ENCODE measurements at places on chromosomes 2 and 18.

DNA sequence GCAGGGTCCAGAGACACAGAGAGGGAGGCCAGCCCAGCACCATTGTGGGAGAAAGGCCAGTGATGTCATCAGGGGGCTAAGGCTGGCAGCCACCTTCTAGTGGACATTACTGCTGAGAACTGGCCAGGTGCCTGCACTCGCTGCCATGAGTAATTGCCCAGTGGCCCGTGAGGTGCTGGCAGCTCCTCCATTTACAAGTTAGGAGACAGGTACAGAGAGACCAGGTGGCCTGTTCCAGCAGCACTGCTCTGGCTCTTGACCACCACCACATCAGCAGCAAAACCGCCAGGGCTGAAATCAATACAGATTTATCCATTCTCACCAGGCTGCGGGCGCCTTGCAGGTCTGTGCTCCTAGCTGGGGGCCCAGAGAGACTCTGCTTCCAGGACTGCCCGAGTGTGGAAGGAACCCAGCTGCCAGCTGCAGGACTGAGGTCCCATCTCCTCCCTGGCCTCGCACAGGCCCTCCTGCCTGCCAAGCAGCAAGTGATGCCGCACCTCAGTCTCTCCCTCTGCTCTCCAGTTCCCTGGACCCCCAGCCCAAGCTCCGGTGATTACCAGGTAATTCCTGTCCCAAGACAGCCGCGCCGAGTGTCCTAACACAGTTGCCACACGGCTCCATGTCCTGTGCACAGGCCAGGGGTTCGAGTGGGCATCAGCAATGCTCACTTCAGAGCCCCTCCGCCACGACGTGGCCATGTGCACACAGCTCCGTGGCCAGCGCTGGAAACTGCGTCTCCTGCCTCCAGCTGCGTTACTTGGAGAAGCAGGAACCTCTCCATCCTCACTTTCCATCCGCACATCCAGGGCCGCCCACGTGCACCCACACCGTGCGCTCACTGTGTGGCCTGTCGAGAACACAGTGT lies 101.0 kb upstream of the CTDP1 start:
- no peak for DNase-seq

GRCh38 chr2:86253424-86253823 lies 54.2 kb downstream of the MRPL35 start:
- no peak for DNase-seq

GRCh38 chr2:4354164-4354563 lies 650.8 kb downstream of the DCDC2C start:
- DNase-seq: no peak

DNA sequence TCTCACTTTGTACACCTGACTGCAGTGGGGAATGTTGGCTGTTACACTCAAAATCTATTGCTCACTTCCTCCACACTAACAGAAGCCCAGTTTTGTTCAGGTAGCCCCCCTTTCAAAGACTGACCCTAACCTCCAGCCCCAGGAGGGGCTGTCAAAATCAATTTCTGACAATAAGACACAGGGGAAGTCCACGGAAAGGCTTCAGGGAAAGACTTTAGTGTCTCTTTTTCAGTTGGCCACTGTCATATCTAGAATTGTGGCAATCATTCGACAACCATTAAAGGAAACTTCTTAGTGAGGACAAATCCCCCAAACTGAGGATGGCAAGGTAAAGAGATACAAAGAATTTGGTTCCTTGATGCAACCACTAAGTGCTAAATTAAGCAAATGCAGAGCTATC lies 59.0 kb downstream of the BARD1 start:
- no peak for DNase-seq

GRCh38 chr2:224165901-224166319 lies 126.8 kb upstream of the SERPINE2 start:
- no peak for DNase-seq

- no peak for DNase-seq
Measured at GRCh38 chr2:144508172-144508851, 11.6 kb downstream of the ZEB2 start.

GRCh38 chr18:6362559-6363129 lies 52.1 kb downstream of the L3MBTL4 start:
- no peak for DNase-seq

DNA sequence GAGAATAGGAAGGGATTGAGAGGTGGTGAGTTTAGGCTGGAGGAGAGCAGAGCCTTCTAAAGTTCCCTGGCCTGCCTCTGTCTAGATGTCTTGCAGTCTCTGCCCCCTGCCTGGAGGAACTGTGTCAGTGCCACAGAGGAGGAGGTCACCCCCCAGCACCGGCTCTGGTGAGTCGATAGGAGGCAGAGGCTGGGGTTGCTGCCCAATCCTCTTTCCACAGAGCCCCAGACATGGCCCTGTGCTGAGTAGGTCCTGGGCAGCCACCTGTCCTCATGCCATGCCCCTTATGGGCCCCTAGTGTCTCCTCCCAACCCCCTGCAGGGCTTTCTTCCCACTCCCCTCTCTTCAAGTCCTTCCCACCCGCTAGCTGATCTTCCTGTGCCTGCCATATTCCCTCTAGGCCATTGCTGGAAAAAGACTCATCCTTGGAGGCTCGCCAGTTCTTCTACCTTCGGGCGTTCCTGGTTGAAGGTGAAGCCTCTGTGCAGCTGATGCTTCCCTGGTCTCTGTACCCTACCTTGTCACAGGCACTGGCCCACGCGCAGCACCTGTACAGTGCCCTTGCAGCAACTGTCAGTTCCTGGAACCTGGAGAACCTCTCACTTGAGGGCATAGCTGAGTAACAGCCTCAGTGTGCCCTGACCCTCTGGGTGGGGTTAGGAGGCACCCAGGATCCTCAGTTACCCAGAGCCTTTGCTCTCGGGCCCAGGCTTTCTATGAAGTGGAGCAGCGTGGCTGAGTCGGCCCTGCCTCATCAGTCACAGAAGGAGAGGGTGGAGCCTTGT lies 13.2 kb upstream of the SLC4A3 start:
- DNase-seq: no peak

All from CD4-positive, alpha-beta memory T cell (primary cell).